ENCODE measurements at places on chromosomes 16 and 17.

DNA sequence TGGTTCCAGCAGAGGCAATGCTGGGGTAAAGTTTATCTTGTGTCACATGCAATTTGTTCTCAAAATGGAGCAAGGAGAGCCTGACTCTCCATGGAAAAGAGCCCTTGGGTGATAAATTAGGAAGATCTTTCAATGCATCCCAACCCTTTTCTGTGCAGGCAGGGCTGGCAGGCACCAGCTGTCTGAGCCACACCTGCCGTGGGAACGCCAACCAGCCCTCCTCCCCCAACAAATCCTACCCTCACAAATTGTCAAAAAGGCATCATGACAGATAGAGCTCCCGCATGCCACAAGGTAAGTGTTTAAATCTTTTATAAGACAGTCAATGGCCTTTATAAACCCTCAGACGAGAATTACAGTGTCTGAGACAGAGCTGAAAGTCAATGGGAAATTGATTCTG is 418.5 kb upstream of the CDH5 start:
- no peak for DNase-seq

- no peak for DNase-seq
These were observed 124.9 kb downstream of the CMIP start for GRCh38 chr16:81569361-81570034.

- DNase-seq, result no peak
These were observed 191.5 kb upstream of the RPL38 start for GRCh38 chr17:74011966-74012365.

GRCh38 chr17:40936437-40936971 is 942 bp downstream of the KRT23 start:
- DNase-seq, result no peak

GRCh38 chr17:29066606-29067005 is 23.7 kb downstream of the PIPOX start:
- no peak for DNase-seq

- DNase-seq, result no peak
These were observed 369.8 kb downstream of the CPPED1 start for GRCh38 chr16:12433691-12434390.

DNA sequence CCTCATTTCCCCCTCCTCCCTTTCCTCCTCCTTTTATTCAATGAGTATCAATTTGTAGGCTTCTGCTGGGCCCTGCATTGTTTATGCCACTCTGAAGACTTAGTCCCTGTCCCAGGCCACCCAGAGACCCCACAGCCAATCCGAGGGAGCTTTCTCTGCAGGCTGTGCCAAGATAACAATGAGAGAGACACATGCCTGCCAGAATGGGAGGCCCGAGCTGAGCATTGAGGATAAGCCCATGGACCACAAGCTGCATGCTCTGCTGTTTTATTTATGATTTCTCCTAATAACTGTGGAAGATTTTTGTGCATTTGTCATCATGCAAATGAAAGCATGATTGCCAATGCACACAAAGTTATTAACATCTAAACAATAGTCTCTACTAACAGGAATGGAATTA is 3.0 kb downstream of the RCVRN start:
- no peak for DNase-seq

GRCh38 chr16:337437-337836 is 15.1 kb downstream of the AXIN1 start:
- DNase-seq, result no peak

GRCh38 chr17:72022328-72023275 is 98.2 kb upstream of the SOX9 start:
- no peak for DNase-seq

DNA sequence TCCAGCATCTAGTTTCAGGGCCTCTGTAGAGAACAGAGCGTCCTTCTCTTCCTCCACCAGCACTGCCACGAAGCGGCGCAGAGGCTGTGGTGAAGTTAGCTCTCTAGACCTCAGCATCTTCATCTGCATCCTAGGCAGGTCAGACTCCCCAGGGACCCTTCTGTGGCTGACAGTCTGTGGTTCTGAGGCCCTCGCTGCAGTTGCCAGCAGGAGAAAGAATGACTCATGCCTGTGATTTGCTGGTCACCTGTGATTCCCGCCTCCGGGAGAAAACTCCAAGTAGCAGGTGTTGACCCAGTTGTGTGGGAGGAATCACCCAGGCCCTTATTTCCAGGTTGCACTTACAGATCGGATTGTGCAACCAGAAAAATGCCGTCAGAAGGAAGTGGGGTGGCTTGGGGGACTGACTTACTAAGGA is 117.3 kb upstream of the CACNG5 start:
- DNase-seq, result no peak

DNA sequence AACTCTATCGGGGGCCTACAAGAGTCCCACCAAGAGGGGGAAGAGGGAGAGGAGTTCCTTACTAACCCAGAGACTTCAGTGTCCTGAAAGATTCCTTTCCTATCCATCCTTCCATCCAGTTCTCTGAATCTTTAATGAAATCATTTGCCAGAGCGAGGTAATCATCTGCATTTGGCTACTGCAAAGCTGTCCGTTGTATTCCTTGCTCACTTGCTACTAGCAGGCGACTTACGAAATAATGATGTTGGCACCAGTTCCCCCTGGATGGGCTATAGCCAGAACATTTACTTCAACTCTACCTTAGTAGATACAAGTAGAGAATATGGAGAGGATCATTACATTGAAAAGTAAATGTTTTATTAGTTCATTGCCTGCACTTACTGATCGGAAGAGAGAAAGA is 70.0 kb downstream of the CDK12 start:
- DNase-seq, result no peak

- DNase-seq, result no peak
These were observed 271.1 kb upstream of the CCL2 start for GRCh38 chr17:33983824-33984574.

Measured in amniotic stem cell (primary cell).